ENCODE measurements at places on chromosomes 1 and 21. TPM values are rescaled to one million over a fixed set of nuclear protein-coding genes. Genes with fewer than 3 reads are reported as not detected.

DNA sequence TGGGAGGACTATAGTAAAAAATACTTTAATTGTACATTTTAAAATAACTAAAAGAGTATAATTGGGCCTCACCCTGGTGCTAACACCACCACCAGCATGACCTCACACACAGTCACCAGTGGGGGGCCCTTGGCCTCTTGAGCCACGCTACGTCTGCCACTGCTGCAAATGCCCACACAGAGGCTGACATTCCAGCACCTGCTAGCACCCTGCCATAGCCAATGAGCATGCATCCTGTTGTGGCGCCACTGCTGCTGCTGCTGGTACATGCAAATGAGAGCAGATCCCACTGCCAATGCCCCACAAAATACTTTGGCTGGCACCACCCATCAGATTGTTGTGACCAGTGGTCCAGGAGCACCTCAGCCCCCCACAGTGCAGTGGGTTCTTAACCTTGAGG lies 31.5 kb upstream of the TNR start:
- DNase-seq: no peak

GRCh38 chr1:32967888-32968568 lies 3.4 kb upstream of the RNF19B start:
- no peak for DNase-seq

GRCh38 chr1:245292553-245292952 lies 137.8 kb downstream of the KIF26B start:
- no peak for DNase-seq

DNA sequence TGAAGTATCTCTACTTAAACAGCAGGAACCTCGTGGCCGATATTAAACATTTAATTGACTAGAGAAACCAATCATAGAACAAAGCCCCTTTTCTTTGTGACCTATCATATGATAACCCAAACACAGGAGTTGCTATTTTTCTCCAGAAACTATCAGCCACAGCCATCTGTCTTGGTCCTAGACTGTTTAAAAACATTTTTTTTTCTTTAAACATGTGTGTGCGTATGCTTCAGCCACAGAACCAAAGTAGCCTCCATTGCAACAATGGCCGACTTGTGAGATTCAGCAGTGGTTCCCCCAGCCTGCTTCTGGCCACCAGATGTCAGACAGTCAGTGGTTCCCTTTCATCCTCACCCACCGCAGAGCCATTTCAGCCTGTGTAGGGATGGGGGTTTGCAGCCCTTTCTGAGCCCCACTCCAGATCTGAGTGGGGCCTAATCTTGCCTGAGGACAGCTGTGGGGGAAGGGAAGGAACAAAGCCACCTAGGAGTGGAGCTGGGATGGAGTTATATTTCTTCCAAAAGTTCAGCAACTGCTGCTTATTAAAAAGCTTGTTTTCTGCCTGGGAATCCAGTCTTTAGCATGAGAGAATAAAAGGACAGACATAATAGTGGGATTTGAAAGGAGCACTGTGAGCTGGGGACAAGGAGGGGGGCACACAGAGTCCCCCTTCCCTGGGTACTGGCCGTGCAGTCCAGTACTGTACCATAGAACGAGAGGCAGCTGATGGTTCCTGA lies 11.7 kb upstream of the IGSF3 start:
- DNase-seq: no peak

- no peak for DNase-seq
Measured at GRCh38 chr21:26783466-26784195, 61.6 kb downstream of the ADAMTS1 start.

GRCh38 chr1:180003026-180003695 lies 48.6 kb downstream of the CEP350 start:
- DNase-seq: no peak

GRCh38 chr1:58076258-58076657 lies 470.3 kb downstream of the OMA1 start:
- DNase-seq: no peak

- DNase-seq: no peak
Measured at GRCh38 chr1:181548497-181548896, 65.2 kb downstream of the CACNA1E start.

KRTAP21-2 gene
- total RNA-seq: not detected

LAMTOR2 gene
- total RNA-seq: 22.6 TPM

VCAM1 gene
- not detected for total RNA-seq

OR2AK2 gene
- total RNA-seq: not detected

All from naive thymus-derived CD8-positive, alpha-beta T cell (primary cell).